CD14-positive monocyte (primary cell): ENCODE measurements at places on chromosomes 13 and 19.

- no peak for DNase-seq
Measured at GRCh38 chr13:90233933-90234672, 1113.4 kb upstream of the MIR17HG start.

GRCh38 chr19:38978326-38978689 lies 2.8 kb upstream of the FBXO17 start:
- no peak for DNase-seq

DNA sequence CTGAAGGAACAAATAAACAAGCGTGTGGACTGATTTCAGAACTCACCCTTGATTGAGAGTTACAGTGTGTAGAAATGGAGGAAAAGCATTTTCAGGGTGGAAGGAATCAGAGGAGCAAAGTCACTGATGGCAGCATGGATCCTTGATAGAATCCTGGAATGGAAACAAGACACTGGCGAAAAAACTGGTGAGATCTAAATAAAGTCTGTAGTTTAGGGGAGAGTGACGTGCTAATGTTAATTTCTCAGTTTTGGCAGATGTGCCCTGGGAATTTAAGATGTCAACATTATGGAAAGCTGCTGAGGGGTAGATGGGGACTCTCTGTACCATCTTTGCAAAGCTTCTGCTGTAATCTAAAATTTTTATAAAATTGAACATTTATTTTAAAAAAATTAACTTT lies 378.0 kb downstream of the UQCRFS1 start:
- DNase-seq: no peak

DNA sequence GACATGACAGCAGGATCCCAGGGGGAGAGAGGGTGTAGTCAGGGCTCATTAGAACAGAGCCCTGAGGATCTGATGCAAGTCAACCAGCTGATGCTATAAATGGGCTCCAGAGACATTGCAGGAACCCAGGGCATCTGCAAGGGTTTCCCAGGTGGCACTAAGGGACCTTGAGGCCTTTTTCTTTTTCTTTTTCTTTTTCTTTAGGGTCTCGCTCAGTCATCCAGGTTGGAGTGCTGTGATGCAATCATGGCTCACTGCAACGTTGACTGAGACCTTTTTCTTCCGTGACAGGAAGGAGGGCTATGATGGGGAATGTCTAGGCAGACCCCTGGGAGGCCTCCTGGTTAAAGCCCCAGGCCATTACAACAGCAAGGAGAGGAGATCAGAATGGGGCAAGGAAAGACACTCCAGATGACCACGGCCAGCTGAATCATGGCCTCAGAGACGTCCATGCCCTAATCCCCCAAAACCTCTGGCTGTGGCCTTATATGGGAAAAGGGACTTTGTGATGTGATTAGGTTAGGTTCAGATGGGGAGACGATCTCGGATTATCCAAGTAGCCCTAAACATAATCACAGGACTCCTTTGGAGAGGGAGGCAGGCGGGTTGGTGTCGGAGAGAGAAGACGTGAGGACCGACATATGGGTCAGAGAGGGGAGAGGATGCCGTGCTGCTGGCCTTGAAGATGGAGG lies 4.5 kb upstream of the FCGRT start:
- no peak for DNase-seq

DNA sequence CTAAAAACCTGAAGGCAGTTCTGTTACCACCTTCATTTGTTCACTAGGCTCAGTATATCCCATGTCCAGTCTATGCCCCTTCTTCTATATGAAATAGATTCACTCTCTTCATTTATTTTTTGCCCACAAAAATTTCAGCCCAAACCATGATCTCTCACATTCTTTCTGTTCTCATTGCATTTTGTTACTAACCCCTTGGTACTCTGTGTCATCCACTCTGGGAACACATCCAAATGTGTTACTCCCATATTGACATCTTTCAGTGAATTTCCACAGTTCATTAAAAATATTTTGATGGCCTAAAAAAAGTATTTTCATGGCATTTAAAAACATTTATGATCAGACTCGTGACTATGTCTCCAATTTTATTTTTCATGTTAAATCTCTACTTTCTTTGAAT lies 378.9 kb downstream of the SLITRK1 start:
- DNase-seq: no peak

- DNase-seq: no peak
Measured at GRCh38 chr19:35345671-35346111, 2.0 kb upstream of the FFAR1 start.

GRCh38 chr13:30685320-30685859 lies 50.0 kb upstream of the ALOX5AP start:
- DNase-seq: no peak

GRCh38 chr13:35649162-35649561 lies 172.7 kb upstream of the MAB21L1 start:
- DNase-seq: no peak

DNA sequence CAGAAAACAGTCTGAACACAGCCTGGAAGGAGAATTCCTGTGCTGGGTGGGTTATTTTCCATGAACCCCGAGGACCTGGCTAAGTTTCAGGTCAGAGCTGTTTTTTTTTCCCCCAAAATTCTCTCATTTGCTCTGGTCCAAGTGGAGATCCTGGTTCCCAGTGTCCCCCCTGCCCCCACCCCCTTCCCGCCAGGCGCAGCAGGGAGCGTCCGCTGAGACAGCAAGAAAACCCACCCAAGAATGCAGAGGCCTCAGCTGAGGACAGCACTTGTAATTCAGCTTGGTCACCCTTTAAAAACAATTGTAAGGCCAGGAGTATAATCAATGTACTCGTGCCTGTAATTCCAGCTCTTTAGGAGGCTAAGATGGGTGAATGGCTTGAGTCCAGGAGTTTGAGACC lies 11.4 kb upstream of the TSPAN16 start:
- no peak for DNase-seq

DNA sequence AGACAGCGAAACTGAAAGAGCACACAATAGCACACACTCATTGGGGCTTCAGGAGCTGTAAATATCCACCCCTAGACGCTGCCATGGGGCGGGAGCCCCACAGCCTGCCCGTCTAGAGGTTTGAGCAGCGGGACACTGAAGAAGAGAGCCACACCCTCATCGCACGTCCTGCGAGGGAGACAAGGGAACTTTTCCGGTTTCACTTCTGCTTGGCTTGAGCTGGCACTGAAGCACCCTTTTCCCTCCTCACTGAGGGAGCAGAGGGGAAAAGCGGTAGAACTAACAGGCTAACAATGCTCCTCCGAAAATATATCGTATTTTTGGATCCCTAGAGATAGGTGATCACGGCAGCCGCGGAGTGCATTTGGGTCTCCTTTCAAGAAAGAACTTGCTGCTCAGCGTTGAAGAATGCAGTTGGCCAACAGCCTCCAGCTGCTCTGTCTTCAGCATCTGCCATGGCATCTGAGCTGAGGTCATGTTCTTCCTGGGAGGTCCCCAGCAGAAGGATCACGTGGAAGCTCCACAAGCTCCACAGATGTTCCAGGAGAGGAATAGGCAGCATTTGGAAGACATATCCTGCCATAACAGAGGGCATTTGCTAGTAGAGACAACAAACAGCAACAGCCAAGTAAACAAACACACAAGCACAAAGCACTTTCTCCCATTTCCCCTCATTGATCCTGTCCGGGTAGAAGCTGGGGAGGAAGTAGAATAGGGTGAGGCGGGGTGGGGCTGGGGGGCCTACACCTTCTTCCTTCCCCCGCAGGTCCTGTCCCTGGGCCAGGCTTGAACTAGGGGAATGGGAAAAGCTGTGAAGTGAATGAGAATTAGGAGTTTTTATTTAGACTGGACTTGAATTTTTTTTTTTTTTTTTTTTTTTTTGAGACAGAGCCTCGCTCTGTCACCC lies 44.8 kb upstream of the ALOX5AP start:
- DNase-seq: peak; percentile 90

DNA sequence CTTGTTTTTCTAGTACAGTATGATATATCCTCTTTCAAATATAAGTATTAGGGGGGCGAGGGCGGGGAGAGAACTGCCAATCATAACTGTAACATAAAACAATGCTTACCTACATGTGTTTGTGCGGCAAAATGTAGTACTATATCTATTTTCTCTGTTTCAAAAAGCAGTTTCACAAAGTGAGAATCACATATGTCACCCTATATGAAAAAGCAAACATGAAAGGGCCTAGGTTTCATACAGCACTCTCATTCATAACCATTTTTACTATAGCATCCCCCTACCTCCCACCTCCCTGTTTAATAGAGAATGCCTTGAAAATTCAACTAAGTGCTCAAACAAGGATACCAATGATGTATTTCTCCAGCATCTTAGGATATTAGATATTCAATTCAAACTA lies 5.2 kb downstream of the TGDS start:
- no peak for DNase-seq

DNA sequence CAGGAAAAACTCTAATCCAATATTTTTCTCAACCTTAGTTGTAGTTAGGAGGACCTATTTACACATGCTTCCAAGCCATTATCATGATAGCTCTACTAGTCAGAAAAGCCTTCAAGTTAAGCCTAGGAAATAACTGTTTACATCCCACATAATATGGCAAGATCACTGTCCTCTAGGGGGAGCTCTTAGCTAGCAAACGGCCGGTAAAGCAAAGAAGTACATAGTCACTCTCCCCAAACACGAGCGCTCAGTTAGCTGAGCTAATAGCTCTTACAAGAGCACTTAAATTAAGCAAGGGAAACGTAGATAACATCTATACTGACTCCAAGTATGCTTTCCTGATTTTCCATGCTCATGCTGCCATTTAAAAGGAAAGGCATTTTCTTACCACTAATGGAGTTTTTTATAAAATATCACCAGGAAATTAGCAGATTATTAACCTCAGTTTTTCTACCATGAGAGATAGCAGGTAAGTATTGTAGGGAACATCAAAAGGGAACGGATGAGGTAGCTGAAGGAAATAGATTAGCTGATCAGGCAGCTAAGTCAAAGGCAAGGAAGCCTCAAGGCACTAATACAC lies 100.6 kb upstream of the PABPC3 start:
- DNase-seq: peak; percentile 61

GRCh38 chr13:43551897-43552456 lies 234.8 kb downstream of the ENOX1 start:
- DNase-seq: no peak

GRCh38 chr13:54029720-54030119 lies 1001.1 kb downstream of the OLFM4 start:
- DNase-seq: no peak

DNA sequence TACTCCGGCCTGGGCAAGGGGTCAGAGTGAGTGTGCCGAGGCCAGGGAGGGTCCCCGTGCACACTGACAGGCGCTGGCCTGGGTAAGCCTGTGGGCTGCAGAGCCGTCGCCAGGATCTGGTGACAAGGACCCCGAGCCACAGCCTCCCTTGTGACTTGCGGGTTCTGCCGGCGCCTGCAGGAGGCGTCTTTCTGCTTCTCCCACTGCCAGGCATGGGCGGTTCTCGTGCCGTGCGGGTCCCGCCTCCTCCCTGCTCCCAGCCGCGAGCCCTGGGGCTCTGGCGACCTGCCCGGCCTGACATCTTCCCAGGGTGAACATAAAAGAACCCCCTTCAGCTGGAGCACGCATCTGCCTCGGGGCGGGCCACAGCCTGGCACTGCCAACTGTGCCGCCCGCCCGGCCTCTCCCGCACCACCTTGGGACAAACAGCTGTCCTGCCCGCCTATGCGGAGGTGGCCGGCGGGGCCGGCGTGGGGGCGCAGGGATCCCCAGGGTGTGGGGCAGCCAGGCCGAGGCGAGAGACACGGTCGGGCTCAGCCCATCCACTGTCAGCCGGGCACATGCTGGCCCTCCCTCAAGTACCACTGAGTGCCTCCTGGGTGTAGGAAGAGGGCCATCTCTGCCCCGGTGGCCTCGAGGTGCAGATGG lies 1.5 kb upstream of the HCN2 start:
- DNase-seq: peak; percentile 47

DNA sequence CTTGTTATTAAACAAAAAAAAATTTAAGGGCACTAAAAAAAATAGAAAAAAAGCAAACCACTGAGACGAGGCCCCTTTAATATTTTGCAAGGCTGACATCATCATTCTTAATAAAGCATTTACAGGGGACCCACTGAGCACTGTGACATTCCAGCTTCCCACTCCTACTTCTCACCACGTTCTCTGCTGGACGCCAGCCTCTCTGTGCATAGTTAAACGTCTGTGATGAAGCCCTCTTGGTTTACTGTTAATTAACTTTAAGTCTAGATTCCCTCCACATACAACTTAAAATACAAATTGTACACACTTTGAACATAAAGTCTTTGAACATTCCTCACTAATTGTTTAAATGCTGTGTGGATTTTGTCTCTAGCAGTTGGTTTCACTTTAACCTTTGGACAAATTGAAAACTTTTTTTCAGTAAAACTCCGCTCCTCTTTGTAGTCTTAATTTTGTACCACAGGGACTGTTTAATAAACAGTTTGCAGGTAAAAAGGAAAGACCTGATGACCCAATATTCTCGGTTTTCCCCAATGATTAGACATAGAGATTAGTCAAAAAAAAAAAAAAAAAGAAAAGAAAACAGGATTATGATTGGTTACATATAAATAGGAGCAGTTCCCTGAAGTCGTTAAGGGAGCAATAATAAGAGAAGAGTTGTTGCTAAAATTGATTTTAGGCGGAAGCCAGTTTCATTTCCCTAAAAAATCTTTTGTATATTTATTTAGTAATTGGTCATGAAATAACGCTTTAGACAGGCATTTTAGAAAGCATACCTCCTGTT lies 219.8 kb downstream of the MZT1 start:
- DNase-seq: no peak

DNA sequence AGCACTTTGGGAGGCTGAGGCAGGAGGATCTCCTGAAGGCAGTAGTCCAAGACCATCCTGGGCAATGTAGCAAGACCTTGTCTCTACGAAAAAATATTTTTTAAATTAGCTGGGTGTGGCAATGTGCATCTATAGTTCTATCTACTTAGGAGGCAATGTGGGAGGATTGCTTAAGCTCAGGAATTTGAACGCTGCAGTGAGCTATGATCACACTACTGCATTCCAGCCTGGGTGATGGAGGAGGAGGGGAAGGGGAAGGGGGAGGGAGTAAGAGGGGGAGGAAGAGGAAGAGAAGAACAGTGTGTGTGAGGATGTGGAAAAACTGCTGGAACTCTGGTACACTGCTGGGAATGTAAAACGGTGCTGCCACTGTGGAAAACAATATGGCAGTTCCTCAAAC lies 9.2 kb upstream of the CLIP3 start:
- no peak for DNase-seq

GRCh38 chr13:94712812-94713560 lies 641 bp upstream of the SOX21 start:
- no peak for DNase-seq

- DNase-seq: no peak
Measured at GRCh38 chr13:93959796-93960533, 519.5 kb downstream of the DCT start.

GRCh38 chr19:50626795-50627194 lies 12.9 kb downstream of the SYT3 start:
- DNase-seq: no peak

DNA sequence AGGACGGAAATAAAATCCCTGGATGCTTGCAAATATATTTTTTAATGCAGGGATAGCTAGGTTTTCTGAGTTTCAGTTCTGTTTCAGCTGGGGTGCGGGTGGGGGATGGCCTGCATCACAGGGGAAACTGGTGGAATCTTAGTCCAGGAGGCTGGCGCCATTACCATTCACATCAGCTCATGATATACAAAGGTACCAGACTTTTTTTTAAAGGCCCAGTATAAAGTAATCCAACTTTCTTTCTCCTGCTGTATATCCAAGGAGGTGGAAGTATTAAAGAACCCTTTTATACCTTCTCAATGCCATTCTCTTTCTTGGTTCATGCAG lies 343.8 kb downstream of the KCNRG start:
- no peak for DNase-seq
